Caco-2 (cell line): ENCODE measurements at places on chromosomes 6 and 20.

DNA sequence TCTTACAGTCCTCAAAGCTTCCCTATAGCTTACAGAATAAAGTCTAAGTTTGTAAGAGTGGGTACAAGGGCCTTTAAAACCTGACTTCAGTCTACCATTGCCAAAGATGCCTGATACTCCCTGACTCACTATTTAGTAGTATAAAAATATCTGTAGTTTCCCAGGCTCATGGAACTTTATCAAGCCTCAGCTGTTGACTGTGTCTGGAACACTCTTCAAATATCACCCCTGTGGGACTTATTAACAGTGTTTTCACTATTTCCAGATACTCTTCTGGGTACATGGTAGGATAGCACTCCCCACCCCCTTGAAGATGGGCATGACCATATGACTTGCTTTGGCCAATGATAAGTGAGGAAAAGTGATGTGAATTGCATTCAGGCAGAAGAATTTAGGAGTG, 105.3 kb upstream of the TENT5A start:
- no peak for DNase-seq

DNA sequence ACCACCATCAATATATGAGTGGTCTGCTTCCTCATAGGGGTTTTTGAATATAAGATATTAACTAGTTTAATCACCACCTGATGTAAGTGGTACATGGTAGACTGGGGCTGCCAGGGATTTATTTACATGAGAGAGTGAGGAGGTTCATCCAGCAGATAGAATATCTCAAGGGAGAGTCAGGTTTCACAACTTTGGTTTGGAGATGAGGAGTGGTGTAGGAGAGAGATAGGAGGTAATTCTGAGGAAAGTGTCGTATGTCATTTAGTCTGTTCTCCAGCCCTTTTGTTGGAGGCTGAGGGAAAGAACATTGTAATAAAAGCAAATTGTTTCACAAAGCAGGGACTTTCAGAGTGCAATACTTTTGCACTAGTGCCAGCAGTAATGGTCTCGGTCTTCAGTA, 16.8 kb downstream of the L3MBTL3 start:
- no peak for DNase-seq

DNA sequence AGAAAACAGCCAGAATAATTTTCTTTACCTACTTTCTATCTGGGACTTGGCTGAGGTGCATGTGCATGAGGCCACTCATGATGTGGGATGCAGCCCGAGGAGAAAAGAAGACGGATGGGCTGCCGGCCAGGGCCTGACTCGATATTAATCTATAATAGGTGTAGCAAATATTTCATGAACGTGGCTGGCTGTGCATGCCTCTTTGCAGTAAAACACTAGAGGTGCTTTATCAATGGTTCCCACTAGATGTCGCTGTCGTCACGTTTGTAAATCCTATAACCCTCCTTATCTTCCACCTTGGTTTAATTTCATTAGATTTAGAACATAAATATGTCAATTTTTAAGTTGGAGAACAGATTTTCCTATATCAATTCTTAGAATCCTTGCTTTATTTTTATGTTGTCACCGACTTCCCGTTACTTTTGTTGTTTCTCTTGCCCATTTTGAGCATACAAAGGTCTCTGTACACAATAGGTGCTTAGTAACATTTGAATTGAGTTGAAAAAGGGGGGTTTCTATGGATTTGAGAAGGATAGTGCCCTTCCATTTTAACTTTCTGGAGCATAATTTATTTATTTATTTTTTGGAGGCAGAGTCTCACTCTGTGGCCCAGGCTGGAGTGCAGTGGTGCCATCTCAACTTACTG, 19.6 kb upstream of the FERMT1 start:
- DNase-seq = peak; percentile 54

DNA sequence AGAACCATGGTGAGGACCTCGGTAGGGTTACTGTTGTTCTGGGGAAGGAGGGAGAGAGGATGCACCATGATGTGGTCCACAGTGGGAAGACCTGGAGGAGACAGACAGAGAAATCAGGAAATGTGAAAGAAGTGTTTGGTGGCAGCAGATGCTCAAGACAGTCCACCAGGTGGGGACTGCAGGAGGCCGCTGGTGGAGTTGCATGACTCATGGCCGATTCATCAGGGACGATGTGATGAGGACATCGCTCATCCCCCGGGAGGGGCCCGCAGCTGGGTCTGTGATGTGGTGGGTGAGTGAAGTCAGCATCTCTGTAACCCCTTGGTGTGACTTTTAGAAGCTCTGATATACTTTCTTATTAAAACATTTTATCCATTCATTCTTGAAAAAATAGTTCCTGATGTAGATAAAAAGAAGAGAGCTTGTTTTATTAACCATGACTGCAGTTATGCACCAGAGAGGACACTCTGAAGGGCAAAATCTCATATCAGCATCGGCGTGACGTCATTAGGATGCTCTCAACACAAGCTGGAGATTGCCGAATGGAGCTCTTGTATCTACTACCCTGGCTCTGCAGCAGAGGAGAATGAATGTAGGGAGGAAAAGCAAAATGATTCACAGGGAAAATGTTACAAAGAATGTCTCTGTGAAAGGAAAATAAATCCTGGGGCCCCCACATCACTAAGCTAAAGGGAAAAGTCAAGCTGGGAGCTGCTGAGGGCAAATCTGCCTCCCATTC, 71.2 kb downstream of the RAMACL start:
- no peak for DNase-seq

GRCh38 chr6:114520976-114521375, 178.2 kb upstream of the HS3ST5 start:
- no peak for DNase-seq
